HEK293T (cell line): ENCODE measurements at places on chromosomes 2 and 18.

DNA sequence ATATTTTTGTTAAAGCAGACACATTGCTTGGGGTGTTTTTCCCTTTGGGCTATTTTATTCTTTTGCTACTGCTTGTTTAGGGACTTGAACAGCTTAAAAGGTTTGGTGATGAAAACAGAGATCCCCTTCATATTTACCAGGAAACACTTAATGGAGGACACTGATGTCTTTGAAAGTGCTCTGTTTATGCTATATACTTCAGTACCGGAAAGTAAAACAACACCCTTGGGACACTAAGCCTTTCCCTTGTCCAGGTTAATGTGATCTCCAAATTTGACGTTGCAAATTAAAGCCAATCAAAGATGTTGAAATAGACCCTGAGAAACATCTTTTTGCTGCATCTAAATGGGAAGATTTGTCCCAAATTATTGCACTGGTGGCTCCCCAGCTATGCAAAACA is 564.6 kb upstream of the PKDCC start:
- DNase-seq: no peak

DNA sequence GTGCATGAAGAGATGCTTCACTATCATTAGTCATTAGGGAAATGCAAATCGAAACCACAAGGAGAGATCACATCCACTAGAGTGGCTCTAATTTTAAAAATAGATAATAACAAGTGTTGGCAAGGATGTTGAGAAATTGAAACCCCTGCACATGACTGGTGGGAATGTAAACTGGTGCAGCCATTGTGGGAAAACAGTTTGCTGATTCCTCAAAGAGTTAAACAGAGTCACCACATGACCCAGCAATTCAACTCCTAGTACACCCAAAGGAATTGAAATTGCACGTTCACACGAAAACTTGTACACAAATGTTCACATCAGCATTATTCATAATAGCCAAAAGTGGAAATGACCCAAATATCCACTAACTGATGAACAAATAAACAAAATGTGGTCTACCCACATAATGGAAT is 179.5 kb downstream of the BCL2 start:
- DNase-seq: no peak

GRCh38 chr2:140454717-140455116 is 1674.5 kb upstream of the NXPH2 start:
- no peak for DNase-seq

DNA sequence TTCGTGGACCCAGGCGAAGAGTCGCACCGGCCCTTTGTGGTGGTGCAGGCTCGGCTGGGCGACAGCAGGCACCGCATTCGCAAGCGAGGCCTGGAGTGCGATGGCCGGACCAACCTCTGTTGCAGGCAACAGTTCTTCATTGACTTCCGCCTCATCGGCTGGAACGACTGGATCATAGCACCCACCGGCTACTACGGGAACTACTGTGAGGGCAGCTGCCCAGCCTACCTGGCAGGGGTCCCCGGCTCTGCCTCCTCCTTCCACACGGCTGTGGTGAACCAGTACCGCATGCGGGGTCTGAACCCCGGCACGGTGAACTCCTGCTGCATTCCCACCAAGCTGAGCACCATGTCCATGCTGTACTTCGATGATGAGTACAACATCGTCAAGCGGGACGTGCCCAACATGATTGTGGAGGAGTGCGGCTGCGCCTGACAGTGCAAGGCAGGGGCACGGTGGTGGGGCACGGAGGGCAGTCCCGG is 3.5 kb downstream of the INHBB start:
- no peak for DNase-seq

DNA sequence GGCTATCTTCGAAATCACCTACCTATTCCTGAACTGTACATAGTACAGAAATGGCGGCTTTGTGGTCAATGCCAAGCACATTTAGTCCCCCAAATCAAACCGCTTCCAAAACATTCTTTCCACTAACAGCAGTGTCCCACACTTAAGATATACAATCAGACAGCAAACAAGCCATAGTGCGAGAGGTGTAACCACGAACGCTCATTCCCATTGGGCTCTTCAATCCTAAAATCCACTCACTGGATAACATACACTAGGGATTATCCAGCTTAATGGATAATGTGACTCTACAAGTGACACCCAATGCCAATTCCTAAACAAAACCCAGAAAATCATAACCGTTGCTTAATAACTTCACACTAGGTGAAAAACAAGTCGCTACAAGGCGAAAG is 2.0 kb downstream of the XPO1 start:
- no peak for DNase-seq
